ENCODE measurements at places on chromosomes 11 and 22. TPM values are rescaled to one million over a fixed set of nuclear protein-coding genes. Genes with fewer than 3 reads are reported as not detected.

Gene VWA5A
- total RNA-seq, result 7.6 TPM

Gene TSKU
- total RNA-seq, result 121 TPM

Gene SNX19
- total RNA-seq, result 137 TPM

Gene TRIOBP
- total RNA-seq, result 253 TPM

Gene TSPAN32
- total RNA-seq, result 1.9 TPM

Gene OR8D4
- total RNA-seq, result not detected

Gene GLYAT
- total RNA-seq, result not detected

Gene PITPNB
- total RNA-seq, result 42.1 TPM

Gene MPPED2
- total RNA-seq, result 5.3 TPM

Gene PACSIN3
- 32.7 TPM for total RNA-seq

Gene SUSD2
- 51.0 TPM for total RNA-seq

Gene FLRT1
- 10.3 TPM for total RNA-seq

Gene SPI1
- total RNA-seq, result 98.2 TPM

Gene BACE1
- 27.2 TPM for total RNA-seq
